Activated CD8-positive, alpha-beta memory T cell treated with anti-CD3 and anti-CD28 coated beads, Interleukin-2, amount 50 U/mL, for 4 hours (primary cell): ENCODE measurements at places on chromosomes 3 and 15.

DNA sequence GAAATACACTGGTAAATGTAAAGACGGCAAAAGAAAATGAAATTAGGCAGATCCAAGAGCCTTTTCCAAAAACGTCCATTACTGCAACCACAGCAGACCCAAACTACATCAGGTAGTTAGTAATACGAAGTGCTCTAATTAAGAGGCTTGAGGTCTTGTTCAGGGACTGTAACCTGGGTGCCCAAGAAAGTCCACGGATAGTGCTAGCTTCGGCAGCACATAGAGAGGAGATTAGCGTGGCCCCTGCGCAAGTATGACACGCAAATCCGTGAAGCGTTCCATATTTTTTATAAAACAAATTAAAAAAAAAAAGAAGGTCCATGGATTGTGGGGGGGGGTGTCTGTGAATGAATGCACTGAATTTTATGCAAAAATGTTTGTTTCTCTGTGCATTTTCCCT is 1.4 kb downstream of the COPB2 start:
- DNase-seq, result no peak

DNA sequence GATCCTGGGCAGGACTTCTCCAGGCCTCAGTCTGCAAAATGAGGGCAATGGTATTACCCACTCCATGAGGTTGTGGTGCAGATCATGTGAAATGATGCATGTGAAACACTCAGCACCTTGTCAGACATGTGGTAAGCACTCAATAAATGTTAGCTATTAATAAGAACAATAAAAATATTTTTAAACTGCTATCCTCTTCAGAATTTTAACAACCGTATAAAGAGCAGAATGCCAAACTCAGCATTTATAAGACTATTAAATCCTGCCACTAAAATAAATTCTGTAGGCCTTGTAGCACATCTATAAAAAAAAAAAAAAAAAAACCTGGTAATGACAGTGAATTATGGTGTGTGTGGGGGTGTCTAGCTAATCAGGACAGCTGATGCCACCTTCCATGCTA is 213.9 kb upstream of the UMPS start:
- DNase-seq, result no peak

DNA sequence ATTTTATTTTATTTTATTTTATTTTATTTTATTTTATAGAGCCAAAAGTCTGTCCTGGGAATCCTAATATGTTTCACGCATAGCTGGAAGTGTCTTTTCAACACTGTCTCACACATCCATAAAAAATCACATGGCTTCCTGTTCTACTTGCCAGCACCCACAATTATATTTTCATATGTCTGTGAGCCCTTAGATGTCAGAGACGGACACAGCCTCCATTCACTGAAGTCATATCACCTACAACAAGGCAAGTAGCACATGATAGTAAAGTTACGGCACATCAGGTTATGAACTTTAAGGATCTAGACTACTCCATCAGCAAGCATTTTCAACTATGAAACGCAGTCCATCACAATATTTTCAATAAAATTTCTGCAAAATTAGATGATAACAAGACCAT is 168.4 kb downstream of the ZIC4 start:
- DNase-seq, result no peak

- DNase-seq, result no peak
These were observed 140.0 kb downstream of the PLOD2 start for GRCh38 chr3:146020969-146021368.

DNA sequence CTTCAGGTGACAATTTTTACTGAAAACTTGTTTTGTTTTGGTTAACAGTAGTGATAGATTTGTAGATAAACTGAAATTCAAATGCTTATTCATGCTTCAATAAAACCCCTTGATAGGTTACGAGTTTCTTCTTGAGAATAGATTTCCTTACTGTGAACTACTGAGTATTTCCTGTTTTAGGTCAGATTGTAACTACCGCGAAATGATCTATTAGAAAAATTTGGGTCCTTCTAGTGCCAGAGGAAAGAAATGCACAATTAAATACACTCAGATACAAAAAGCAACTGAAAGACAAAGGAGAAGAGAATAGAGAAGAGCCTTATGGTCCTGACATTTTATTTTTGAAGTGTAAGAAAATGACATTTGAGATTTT is 251.7 kb upstream of the TBL1XR1 start:
- no peak for DNase-seq

- no peak for DNase-seq
These were observed 121.4 kb upstream of the RARB start for GRCh38 chr3:25306705-25307104.

GRCh38 chr15:88707771-88708654 is 69.2 kb downstream of the ISG20 start:
- DNase-seq, result no peak

DNA sequence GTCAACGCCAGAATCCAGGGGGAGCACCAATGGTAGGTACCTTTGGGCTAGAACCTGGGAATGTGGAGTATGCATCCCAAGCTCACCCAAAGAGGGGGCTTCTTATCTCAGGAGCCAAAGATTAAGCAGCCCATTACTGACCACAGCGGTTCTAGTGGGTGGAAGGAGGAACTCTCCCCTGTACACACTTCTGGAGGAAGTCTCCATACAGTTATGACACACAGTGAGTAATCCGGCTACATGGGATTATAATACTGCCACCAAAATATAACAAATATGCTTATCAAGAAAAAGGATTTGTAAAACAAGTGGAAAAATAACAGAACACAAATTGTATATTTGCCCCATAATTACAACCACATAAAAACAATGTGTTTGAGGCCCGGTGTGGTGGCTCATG is 8.4 kb downstream of the MYO1E start:
- DNase-seq, result no peak

GRCh38 chr3:144394032-144394431 is 422.4 kb downstream of the DIPK2A start:
- no peak for DNase-seq

GRCh38 chr3:52218454-52218853 is 7.0 kb downstream of the TLR9 start:
- no peak for DNase-seq

DNA sequence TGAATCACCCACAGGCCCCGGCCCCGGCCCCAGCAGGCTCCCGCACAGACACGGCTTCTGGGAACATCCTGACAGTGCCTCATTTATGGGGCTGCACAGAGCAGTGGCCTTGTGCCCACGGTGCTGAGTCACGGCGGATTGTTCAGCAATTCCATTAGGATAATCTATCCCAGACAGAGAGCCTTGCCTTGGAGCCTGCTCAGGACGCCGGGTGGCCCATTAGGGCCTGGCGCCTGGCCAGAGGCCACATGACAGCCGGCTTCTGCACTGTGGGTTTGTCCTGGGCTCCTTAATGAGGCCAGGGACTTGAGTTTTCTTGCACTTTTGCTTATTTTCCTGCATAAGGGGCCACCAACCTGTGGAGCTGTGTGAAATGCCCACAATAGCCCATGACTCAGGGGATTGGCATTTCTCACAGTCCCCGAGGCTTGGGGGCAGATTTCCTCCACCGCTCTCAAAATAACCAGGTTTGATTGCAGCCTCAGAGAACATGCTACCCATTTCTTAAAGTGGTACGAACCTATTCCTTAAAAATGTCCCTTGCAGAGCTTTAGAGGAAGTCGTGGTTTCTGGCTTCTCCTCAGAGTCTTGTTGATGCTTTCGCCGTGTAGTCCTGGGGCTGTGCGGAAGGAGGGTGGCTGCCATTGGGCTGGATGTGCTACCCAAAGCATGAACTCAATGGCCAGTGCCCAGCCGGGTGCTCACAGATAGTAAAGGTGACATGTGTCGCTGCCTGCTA is 19.0 kb downstream of the SYNM start:
- DNase-seq, result no peak

DNA sequence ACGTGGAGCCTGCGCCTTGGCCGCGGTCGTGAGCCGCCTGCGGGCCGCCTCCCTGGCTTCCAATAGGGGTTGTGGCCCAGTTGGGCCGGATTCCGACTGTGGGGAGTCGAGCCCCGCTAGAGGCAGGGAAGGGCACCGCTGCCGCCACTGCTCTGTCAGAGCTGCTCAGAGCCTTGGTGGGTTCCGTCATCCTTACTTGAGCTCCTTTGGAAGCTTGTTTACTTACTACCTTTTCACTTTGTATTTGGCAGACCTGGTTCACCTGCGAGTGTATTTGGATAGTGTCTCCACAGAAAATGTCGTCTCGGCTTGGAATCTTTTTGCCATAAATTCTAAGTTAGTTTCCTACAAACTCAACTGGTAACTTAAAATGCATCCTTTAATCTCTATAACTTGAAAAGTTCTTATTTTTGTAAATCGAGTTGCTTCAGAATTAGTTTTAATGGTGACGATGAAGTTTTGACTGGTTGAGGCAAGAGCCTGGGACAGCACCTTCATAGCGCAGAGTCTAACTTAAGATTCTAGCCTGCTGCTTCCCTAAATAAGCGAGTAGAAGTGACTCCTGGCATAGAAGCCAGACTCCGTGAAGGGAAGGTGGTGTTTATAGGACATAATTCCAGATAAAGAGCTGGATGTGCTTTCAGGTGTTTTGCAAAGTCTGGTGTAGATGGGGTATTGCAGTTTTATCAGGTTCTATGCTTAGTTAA is 800 bp downstream of the DAG1 start:
- DNase-seq, result no peak

GRCh38 chr15:96043591-96044171 is 286.8 kb upstream of the NR2F2 start:
- no peak for DNase-seq

GRCh38 chr15:100703032-100703578 is 100.7 kb downstream of the ASB7 start:
- DNase-seq, result no peak
